Esophagus muscularis mucosa (tissue), 4 donors: ENCODE measurements at places on chromosomes 3 and 15. TPM values are rescaled to one million over a fixed set of nuclear protein-coding genes. Genes with fewer than 3 reads are reported as not detected.

DNA sequence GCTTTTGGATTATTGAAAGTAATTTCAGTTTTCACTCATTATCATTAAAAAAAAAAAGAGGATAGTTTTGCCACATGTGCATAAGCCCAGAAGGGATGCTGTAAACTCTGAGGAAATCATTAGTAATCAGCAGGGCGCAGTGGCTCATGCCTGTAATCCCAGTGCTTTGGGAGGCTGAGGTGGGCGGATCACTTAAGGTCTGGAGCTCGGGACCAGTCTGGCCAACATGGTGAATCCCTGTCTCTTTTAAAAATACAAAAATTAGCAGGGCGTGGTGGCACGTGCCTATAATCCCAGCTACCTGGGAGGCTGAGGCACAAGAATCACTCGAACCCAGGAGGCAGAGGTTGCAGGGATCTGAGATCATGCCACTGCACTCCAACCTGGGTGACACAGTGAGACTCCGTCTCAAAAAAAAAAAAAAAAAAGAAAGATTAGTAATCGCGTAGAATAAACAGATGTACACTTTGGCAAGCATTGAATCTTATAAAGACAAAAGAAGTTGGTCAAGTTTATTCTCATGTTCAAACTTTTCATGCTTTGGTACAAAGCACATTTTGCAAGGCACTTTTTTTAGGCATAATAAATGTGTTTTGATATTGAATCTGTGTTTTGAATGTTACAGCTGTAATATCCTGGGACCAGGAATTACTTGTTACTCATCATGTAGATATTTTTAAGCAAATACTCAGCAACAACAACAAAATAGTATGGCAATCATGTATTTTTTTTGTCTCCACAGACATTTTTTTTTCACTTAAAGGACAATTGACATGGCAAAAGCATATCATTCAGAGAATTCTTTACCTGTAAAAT lies 93.2 kb upstream of the AGTR1 start:
- DNase-seq, result no peak

DNA sequence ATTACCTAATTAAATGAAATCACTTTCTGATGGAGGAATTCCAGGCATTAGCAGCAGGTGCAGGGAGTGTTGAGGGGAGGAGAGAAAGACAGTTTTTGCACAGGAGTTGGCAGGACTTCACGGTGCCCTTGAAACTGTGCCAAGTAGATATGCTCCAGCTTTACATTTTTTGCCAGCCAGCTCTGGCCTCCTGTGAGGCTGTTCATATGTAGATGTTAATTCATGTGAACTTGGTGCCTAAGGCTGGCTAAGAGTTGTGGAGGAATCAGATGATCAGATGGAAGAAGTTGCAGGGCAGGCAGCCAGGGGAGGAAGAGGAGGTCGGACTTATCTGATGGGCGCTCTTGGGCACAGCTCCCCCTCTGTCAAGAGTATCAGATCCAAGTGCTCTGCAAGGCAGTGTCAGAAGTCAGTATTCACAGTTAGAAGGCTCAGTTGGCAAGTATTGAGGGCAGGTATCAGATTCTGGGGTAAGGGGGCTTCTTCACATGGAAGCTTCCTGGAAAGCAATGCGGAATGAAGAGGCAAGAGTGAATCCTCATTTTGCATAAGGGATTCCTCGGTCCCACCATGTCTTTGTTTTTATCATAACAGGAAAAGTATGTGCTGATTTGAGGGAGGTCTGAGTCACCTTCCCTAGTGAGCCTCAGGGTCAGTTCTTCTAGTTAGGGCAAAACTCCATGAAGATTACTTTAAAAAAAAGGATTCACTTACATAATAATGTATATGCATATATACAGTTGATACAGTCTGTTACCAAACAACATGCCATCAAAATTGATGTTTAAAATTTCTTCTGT lies 172.6 kb upstream of the UMPS start:
- DNase-seq, result no peak

DNA sequence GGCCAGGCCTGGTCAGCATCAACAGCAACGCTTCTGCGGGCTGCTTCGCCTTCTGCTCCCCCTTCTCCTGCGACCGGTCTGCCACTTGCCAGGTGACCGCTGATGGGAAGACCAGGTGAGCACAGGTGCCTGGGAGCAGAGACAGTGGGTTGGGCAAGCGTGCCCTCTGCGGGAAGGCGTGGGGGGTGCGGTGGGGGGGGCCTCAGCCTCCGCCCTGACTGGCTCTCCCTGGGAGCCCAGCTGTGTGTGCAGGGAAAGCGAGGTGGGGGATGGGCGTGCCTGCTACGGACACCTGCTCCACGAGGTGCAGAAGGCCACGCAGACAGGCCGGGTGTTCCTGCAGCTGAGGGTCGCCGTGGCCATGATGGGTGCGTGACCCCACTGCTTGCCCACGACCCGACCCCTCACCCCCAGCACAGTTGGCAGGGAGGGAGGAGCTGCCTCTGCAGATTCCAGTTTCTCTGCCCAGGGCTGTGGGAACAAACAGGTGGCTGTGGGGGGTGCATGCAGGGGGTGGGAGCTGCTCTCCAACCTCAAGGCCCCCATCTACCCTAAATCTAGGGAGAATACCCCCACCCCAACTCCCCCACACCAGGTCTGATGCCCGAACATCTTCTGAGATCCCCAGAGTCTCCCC lies 8.8 kb downstream of the STAB1 start:
- DNase-seq, result no peak

Gene FGF7
- 67.8 TPM for total RNA-seq

Gene CFAP92
- 1.2 TPM for total RNA-seq
